ENCODE measurements at places on chromosomes 3 and 15.
A peak's percentile ranks its signal among the peaks of the same experiment; 100 is the strongest.

DNA sequence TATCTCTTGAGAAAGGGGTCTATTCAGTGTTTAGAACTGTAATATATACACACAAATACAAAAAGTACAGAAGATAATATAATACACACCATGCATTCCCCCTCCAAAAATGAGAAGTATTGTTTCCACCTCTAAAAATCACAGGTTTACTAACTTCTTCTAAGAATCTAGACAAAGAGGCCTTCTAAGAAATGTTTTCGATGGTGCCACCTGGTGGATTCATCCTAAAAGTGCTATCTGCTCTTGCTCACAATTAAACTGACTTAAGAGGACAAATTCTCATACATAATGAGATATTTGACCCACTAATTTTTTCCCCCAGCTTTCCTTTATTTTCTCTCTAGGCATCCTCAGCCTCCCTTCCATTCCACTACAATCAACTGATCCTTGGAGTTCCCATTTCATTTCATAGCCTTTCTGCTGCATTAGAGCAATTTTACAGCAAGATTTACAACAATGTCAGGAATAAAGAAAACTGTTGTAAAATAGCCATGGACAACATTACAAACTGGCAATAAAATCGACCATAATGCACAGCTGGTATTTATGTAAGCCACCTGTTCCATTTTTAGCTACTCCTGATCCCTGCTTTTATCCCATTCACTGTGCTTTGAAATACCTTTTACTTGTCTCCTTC is 124.6 kb downstream of the ARRDC4 start:
- no peak for DNase-seq

- DNase-seq, result no peak
Observed at GRCh38 chr3:195870442-195870841, 37.9 kb downstream of the TNK2 start.

GRCh38 chr15:38793206-38793810 is 228.7 kb upstream of the RASGRP1 start:
- no peak for DNase-seq

GRCh38 chr3:85867072-85867471 is 908.3 kb downstream of the CADM2 start:
- DNase-seq, result no peak

GRCh38 chr15:31236184-31237042 is 90.2 kb upstream of the KLF13 start:
- DNase-seq, result no peak

- peak; percentile 4 for DNase-seq
Observed at GRCh38 chr15:42069496-42070278, 24.7 kb downstream of the PLA2G4D start.

- DNase-seq, result no peak
Observed at GRCh38 chr3:100103558-100104441, 10.5 kb downstream of the FILIP1L start.

DNA sequence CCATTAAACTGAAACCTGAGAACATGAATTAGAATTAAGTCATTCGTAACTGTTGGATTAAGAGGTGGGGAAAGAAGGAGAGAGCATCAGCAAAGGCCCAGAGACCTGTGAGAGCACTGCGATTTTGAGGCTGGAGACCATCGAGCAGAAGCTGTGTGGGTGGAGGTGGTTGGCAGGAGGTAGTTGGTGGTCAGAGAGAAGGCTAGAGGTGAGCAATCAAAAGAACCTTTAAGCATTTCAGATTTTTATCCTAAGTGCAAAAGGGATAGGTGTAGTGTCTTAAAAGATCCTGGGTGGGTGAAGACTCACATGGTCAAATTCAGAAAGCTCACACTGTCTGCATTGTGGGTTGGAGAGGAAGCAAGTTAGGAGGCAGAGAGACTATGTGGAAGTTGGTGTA is 65.1 kb upstream of the TEX264 start:
- DNase-seq, result no peak

DNA sequence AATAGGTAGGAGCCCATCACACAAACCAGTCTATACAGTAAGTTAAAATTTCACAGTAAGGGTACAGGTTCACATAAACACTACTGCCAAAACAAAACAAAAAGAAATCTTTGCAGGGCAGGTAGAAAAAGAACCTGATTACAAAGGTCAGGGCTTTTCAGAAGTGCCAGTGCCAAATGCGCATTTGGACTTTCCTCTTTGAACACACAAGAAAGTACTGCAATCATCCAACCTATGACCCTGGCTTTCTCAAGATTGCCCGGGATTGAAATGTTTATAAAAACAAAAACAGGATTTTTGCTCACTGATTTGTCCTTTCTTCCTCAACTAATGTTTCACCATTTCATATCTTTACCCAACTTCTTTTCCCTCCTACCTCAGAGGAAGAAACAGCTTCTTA is 47.4 kb downstream of the CBLB start:
- DNase-seq, result no peak

DNA sequence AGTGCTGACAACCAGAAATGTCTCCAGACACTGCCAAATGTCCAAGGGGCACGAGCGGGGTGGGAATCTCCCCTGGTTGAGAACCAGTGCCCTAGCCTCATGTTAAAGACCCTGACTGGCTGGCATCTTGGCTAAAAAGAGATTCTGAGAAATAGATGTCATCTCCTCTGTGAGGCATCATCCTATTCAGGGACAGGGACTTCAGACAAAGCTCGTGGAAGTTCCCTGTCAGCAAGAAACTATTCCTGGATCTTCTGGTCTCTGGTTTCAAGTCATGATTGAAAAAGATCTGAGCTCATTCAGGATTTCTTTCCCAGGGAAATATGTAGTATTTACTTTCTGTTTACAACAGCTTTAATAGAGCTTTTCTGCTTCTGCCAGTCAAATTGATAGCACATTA is 10.8 kb downstream of the WDR5B start:
- no peak for DNase-seq

DNA sequence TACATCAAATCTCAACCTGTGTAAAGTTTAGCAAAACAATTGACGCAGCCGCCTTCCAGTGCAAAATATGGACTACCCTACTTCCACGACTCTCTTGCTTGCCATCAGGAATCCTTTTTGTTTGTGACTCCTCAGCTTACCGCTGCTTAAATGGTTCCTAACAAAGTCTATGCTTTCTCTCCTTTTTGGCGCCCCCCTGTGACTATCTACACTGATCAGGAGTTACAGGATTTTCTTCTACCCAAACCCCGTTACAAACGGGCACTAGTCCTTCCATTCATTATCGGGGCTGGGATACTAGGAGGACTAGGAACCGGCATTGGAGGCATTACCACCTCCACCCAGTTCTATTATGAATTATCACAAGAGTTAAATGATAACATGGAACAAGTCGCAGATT is 184.0 kb downstream of the IGSF11 start:
- DNase-seq, result no peak

DNA sequence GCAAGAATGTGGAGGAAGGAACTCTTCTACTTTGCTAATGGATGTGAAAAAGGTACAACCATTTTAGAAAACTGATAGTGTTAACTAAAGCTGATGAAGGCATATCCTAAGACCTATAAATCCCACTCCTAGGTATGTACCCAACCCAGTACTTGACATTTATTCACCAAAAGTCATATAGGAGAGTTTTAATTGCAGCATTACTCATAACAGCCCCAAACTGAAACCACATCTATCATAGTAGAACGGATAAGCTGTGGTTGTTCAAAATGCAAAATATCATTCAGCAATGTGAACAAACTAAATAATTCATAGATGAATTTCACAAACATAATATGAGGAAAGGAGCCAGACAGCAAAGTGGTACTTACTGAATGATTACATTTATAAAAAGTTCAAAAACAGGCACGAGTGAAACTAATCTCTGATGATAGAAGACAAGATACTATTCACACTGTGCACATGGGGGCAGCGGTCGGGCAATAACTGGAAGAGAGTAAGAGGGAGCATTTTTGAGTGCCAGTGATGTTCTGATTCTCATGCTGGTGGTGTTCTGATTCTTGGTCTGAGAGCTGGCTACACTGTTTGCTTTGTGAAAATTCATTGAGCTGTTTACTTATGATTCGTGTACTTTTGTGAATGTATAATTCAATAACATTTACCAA is 34.3 kb downstream of the GOLIM4 start:
- DNase-seq, result no peak

DNA sequence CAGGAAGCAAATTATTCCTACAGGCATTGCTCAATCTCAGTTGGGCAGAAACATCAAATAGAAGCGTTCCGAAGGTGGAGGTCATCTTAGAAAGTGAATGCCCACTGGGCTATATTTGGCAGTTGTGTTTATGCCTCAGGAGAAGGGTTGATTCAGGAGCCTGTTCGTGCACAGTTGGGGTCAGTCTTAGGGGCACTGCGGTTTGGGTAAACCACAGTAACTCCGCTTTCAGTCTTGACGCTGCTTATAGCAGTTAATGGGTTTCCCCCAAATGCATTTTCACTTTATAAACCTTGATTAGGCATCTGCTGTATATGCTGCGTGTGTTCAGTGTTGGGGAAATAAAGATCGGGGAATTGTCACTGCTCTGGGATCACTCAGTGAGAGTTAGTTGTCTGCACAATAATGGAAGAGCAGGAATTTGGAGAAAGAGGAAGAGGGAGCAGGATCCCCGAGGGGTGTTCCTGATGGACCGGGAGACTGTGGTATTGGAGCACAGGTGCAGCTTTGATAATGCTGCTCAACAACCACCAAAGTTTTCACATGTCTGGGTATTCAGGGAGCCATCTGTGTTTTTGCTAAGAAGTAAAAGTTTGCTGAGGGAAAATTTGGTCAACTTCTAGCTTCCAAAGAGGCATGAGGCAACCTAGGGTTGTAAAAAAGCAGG is 124.3 kb upstream of the EIF1B start:
- no peak for DNase-seq

GRCh38 chr3:55792009-55792408 is 304.9 kb upstream of the WNT5A start:
- DNase-seq, result no peak

GRCh38 chr3:96860882-96861281 is 46.5 kb downstream of the EPHA6 start:
- no peak for DNase-seq
